Left cardiac atrium (tissue), 4 donors: ENCODE measurements at places on chromosomes 6 and 20. TPM values are rescaled to one million over a fixed set of nuclear protein-coding genes. Genes with fewer than 3 reads are reported as not detected.

The APCDD1L gene
- total RNA-seq: 1.3 TPM

The HTR1E gene
- total RNA-seq: not detected

DNA sequence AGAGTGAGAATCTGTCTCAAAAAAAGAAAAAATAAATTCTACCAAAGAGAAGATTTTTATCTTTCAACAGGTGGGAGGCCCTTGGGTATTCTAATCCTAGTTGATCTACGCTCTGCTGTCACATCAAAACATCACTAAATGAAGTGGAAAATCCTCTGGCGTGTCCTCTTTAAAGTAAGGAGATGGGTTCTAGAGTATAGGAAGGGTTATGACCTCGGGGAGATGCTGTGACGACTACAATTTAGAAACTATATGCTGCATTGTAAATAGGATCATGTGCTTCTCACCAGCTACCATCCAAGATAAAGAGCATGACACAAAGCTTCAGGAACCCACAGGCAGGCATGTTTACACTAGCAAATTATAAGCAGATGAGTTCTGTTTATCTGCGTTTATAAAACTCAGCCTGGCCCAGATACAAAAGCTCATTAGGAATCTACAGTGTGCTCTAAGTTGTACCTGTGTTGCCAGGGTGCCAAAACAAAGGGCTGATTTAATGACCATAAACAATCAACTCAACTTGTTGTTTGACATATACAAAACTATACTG, 197.1 kb upstream of the PLN start:
- DNase-seq: no peak

GRCh38 chr6:168485818-168486217, 44.8 kb downstream of the SMOC2 start:
- DNase-seq: no peak

The LPA gene
- not detected for total RNA-seq

DNA sequence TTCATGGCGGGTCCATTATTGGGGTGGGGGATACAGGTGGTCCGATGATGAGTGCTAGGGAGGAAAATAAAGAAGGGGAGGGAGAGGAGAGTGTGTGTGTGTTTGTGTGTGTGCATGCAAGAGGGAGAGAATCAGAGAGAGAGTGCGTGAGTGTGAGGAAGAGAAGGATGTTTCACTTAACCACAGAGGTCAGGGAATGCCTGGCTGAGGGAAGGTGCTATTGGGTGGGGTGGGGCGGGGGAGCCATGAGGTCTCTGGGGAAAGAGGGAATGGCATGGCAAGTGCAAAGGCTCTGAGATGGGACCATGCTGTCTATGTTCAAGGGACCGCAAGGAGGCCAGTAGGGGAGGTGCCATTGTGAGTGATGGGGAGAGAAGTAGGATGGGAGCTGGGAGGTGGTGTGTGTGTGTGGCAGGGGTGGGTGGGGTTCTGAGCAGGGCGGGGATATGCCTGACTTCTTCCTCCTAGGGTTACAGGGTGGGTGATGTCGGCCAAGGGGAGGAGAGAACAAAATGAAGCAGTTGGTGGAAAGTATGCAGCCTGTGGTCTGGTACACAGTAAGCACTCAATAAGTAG, 23.0 kb downstream of the CEBPB start:
- no peak for DNase-seq

- no peak for DNase-seq
Observed at GRCh38 chr20:7272512-7272911, 505.0 kb downstream of the BMP2 start.

DNA sequence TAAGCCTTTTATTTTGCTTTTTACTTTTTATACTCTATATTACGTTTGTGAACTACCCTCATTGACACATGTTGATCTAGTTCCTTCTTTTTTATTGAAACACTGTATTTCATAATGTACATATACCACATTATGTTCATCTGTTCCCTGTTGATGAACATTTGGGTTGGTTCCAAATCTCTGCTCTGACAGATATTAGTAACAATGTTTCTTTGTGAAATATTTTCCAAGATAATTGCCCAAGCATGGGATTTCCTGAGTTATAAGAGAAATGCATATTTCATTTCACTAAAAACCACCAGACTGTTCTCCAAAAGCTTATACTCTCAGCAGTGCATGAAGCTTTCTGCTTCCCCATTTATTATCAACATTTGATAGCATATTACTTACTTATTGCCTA, 44.2 kb upstream of the TNFRSF21 start:
- no peak for DNase-seq

The PDE7B gene
- total RNA-seq: 10.3 TPM

The SLC22A7 gene
- total RNA-seq: not detected

The HAO1 gene
- total RNA-seq: not detected

DNA sequence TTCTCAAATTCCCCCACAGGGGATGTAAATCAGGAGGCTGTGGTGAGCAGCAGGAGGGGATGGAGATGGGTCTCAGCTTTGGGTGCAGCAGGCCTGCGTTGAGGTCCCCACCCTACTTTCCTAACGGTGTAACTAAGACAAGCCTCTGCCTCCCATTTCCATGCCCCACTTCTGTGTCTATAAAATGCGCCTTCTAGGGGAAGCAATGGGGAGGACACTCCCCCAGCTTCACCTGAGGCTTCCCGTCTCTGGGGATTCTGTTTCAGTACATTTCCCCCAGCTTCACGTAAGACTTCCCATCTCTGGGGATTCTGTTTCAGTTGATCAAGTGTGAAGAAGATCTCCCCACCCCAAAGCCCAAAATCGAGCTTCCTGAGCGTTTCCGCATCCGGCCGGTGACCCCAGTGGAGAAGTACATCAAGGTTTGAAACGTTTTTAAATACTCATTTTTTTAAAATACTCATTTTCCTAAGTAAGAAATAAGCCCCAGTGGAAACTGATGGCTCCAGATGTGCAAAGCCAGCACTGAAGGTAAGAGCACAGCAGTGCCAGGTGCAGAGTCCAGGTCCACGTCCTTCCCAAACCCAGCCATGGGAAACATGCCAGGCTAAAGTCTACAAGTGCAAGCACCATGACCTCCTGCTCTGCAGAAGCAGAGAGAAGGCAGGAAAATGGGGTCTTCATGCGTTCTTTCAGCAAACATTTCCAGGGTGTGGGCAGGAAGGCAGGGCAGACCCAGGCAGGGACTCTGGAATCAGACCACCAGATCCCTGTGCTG, 73.1 kb downstream of the ANKRD60 start:
- no peak for DNase-seq

DNA sequence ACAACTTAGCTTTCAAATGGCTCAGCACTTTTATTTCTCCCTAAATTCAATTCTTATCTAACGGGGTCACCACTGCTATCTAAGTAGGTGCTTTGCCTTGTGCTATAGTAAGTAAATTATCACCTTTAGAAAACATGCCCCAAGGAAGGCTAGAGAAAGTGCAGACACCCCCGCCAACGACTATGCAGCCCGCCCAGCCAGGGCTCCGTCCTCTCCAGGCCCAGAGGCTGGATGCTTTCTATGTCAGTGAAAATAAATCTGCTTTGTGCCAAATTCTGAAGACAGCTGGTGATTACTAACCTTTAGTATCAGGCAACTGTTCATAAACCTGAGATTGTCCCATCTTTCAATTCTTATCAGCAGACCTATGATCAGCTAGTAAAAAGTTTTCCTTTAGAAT, 14.3 kb downstream of the KIAA0319 start:
- no peak for DNase-seq
